ENCODE measurements at places on chromosomes 7 and 10.

DNA sequence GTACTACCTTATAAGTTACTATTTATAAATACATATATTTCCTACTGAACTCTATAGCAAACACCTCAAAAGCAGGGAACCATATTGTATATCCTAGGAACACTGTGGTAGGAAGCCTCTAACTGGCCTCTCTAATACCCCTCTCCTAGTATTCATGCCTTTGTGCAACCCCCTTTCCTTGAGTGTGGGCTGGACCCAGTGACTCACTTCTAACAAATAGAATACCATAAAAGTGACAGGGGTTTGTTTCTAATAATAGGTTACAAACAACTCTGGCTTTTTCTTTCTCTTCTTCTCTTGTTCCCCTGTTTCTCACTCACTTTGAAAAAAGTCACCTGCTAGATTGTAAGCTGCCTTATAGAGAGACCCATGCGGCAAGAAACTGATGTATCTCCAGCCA lies 51.6 kb upstream of the MACC1 start:
- DNase-seq, result no peak

DNA sequence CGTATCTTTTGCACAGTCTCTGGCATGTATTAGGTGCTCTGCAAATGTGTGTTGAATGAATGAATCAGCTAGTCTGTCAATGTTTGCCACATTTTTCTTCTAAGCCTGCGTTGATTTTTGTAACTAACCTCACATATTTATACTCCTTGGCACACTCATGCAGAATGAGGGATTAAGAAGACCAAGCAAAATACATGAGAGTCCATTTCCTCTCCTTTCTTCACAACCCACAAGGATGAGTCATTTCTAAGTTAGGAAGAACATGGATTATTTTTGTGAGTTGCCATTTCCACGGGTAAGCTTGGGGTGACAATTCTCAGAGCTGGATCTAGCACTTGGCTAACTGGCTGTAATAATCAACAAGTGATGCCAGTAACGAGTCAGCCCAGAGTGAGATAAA lies 158.8 kb downstream of the TWIST1 start:
- DNase-seq, result peak; percentile 37

- no peak for DNase-seq
These were observed 38.7 kb downstream of the NRF1 start for GRCh38 chr7:129650056-129650758.

DNA sequence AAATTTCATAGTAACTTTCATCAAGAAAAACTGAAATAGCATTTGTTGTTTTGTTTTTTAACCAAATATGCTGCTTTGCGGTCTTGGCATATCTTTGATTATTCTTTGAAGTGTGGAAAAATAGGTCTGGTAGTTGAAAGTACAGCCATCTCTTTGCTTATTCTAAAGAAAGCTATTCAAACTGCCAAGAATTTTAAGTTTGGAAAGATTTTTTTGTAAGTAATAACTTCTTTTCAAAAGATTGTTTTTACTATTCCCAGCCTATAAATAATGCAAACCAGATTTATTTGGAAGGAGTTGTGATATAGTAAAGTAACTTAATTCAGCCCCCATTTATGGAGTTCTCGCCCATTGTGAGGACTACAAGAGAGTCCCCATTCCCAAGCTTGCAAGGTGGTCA lies 87.0 kb downstream of the ADD3 start:
- DNase-seq, result no peak

DNA sequence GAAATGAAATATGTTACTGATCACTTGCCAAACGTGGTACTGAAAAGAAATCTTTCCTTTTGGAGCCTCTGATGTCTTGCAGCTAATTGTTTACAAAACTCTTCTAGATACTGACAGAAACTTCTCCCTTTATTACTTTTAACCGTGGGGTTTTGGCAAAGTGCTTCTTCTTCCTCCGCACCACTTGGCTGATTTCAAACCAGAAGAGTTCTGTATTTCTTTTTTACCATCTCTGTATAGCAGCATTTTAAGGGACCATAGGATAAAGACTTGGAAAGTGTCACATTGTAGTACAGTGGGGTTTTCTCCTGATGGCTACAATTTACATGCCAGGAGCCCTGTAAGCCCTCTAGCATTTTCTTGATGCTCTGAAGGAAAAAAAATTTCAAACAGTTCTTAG lies 21.9 kb upstream of the CREB5 start:
- DNase-seq, result no peak

GRCh38 chr10:69202332-69202731 lies 17.8 kb upstream of the HKDC1 start:
- DNase-seq, result peak; percentile 54

GRCh38 chr10:70909326-70909935 lies 21.1 kb upstream of the PCBD1 start:
- DNase-seq, result no peak

DNA sequence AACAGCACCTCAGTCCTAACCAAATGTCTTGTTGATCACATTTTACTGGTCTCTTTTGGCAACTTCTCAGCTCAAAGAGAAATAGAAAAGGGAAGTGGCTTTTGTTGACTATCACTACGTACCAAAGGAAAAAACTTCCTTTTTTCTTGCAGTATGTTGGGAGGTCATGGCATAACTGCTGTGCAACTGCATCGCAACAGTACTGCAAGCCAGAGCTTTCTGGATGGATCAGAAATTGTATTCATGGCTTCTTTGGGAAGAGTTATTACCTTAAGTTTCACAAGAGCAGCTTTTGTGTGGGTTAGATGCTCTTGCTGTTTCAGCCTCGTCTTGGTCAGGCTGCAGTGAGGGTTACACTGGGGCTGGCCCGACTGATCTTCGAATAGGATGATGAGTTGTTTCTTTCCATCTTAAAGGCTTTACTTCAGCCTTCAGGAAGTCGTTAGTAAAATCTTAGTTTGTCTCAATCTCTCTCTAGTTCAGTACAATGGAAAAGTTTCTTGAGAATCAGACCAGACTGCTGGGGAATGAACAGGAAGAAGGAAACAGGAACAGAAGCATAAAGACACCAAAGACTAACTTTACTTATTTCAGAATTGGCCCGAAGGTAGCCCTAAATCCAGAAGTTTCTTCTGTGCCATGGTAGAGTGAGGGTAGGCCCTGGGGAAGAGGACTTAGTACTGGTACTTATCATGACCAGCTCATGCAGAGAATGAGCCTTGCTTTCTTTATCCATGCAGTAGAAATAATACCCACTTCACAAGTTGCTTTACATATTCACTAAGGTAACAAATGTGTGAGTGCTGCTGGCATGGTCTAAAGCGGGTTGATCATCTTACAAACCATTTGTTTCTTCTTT lies 153.6 kb downstream of the CELF2 start:
- DNase-seq, result no peak

GRCh38 chr10:100899171-100899570 lies 13.6 kb upstream of the SLF2 start:
- DNase-seq, result no peak

GRCh38 chr7:25031432-25031831 lies 51.5 kb upstream of the OSBPL3 start:
- DNase-seq, result no peak

DNA sequence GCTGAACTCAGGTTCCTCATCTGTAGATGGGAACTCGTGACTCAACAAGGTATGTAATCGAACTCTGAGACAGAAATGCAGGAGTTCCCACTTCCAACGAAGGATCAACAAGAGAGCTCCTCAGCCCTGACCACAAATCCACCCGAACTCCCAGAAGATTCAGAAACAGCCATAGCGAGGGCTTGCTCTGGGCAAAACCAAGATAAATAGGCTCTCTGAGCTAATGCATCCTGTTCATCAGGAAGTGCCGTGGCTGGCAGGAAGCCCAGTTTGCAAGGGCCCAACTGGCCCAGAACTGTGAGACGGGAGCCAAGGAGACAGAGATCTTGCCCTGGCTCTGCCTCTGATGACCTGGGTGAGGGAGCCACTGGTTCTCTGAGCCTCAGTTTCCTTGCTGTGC lies 141.7 kb upstream of the PFKP start:
- no peak for DNase-seq

- no peak for DNase-seq
These were observed 59.9 kb downstream of the SLC16A9 start for GRCh38 chr10:59649606-59650346.

- DNase-seq, result no peak
These were observed 51.2 kb downstream of the RNF32 start for GRCh38 chr7:156691764-156692163.

DNA sequence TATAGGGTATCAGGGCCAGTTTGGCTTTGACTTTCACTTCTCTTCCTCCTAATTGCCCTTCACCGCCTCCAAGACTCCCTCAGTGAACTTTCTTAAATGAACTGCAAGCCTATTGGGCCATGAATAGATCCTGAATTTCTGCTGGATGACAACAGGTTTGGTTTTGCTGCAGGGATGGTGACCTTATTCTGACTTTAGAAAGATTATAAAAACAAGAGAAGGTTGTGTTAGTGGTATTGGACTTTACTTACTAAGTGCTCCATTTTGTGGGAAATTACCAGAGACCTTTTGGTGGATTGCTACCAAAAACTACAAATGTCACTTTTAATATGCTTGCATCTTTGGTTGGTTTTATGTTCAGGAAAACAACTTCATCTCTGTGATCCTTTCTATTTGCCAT lies 11.5 kb upstream of the LIPA start:
- no peak for DNase-seq

- DNase-seq, result peak; percentile 16
These were observed 246.6 kb downstream of the ADRA2A start for GRCh38 chr10:111323389-111323966.

- no peak for DNase-seq
These were observed 50.5 kb upstream of the YAE1 start for GRCh38 chr7:39515534-39516228.

- no peak for DNase-seq
These were observed 82.0 kb downstream of the ELFN1 start for GRCh38 chr7:1752111-1752510.

GRCh38 chr7:48262606-48263310 lies 91.5 kb downstream of the ABCA13 start:
- DNase-seq, result no peak

GRCh38 chr10:125845617-125846016 lies 22.3 kb downstream of the BCCIP start:
- no peak for DNase-seq

GRCh38 chr10:17768957-17769356 lies 17.0 kb downstream of the TMEM236 start:
- no peak for DNase-seq

DNA sequence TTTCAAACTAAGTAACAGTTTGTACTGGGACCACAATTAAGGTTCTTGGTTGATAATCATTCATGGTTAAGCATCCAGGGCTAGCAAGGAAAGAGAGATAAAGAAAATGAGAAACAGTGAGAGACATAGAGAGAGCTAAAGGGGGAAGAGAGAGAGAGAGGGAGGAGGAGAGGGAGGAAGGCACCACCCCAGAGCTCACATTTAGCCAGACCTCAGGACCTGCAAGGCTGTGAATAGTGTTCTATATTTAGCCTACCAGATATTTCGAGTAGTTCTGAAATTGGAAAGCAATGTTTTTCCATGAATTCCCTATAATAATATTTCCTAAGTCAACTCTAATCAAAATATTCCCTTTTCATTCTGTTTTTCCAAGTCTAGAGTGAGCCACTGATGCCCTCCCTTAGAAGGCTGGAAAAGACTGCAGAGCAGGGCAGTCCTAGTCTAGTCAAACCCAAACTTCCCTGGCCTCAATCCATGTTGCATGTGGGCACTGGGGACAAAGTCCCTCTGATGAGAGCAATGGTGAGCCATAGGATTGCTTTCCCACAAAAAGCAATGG lies 119.4 kb upstream of the INHBA start:
- no peak for DNase-seq

DNA sequence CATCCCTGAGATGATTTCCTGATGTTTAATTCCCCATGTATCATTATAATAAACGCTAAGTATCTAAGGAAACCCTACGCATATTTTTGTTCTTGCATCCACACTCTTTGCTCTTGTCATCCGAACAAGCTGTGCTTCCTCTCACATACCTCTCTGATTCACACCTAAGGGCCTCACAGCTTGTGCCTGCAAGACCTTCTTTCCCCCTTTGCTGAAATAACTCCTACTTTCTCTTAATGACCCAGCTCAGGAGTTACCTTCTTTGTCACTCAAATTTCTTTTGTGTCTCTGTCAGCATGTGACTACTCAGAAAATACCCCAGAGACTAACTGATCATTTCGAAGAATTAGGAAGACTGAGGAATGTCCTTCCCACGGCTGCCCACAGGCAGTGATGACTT lies 209.3 kb upstream of the IMMP2L start:
- DNase-seq, result no peak

DNA sequence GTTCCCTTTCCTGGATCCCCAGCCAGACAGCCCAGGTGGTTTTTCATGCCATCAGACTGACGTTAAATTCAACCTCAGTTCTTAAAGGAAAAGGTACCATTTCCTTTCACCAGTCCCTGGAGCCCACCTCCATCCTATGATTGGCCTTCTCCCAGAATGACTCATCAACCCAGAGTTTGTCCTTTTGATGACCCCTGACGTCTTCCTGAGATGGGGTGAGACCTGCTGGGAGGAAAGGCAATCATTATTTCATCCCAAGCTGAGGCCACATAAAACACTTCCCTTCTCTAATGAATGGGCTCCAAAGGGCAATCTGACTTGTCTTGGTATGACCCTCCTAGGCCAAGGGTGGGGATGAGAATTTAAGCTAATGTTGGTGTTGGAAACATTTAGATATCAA lies 750.7 kb downstream of the SUGCT start:
- no peak for DNase-seq

DNA sequence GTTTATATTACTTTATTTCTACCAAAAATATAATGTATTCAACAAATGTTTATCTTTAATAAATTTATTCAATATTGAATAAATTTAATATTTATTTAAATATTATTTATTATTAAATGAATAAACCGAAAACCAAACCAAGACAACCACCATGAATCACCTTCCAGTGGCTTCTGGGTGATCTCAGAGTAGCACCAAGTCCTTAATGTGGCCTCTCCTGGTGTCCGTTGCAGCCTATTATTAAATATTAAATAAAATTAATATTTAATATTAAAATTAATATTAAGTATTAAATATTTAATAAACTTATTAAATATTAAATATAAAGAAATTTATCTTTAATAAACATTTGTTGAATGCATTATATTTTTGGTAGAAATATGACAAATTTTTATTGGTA lies 143.3 kb upstream of the PLPP4 start:
- no peak for DNase-seq

DNA sequence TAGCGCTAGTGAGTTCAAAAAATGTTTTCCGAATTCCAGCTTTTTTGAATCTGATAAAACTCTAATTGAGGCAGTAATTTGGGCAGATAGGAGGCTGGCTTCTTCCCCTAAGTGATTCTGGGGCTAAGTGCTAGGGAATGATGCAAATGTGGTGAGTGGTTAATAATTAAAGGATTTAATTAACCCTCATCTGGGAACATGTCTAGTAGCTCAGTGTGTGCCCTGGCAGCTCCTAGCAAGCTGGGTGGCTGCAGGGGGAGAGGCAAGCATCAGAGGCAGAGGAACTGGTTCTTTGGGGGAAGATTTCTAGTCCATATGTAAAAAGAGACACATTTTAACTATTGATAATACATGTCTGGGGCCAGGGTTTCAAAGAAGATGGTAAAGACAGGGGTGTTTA lies 354.5 kb downstream of the WDR11 start:
- no peak for DNase-seq
